Stimulated activated CD8-positive, alpha-beta memory T cell treated with anti-CD3 and anti-CD28 coated beads, Interleukin-12 subunit alpha, Interleukin-12 subunit beta, amount 100 ng/mL, for 4 hours (primary cell): ENCODE measurements at places on chromosomes 3 and 15.

- DNase-seq = no peak
These were observed 727.8 kb downstream of the NLGN1 start for GRCh38 chr3:174125267-174125824.

- no peak for DNase-seq
These were observed 613.3 kb downstream of the TUSC7 start for GRCh38 chr3:117322866-117323265.

DNA sequence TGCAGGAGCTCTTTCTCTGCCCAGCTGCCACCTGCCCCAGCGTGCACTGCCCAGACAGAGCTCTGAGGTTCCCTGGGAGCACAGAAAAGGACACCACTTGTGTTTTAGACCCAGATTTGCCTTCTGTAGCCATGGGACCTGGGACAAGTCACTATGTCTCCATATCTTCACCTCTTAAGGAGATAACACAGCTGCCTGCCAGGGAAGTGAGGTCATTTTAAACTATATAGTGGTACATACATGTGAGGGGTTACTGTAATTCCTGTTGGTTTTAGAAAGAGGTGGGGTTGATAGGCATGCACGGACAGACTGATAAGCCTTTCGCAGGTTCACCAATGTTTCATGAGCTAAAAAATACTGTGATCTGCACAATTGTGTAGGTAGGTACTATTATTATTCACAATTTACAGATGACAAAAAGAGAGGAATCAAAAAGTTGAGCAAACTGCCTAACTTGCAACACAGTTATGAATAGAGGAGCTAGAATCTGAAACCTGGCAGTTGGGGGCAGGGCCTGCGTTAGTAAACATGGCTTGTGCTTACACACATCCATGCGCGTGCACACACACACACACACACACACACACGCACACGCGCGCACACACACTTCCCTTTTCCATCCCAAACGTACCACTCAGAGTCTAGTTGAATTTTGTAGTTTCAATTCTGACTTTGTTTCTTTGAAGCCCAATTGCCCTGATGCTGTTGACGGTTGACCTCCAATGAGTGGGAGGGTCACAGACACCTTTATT lies 193.6 kb downstream of the FAM43A start:
- DNase-seq = no peak

DNA sequence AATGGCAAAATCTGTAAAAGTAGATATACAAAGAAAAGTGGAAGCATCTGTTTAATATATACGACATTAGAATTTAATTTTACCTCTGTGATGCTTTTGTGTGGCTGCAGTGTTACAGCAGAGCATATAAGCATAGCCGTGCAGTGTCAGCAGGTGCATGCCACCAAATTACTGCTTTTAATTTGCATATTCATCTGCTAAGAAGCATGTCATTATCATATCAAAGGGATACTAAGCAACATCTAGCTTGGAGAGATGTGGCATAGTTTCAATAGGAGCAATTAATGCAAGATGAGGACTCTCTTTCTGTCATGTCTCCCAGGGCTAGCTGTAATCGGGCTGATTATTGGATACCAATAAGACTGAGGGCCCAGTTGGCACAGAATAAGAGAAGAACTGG lies 214.4 kb upstream of the SOX2 start:
- DNase-seq = no peak

DNA sequence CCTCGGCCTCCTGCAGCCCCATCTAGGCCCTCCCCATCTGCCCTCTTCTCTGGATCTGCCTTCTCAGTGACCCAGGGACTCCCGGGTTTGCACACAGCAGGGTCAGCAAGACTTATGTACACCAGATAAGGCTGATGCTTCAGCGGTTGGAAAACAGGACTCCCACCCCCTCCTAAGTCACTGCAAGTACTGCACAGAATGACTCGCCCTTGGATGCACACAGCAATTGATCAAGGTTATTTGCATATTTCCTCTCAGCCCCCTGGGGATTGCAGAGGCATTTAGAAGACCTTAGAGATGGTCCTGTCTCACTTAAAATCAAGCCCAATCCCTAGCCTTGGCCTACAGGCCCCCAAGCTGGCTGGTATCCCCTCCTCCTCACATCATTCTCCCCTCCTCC lies 8.9 kb downstream of the ACAN start:
- no peak for DNase-seq

DNA sequence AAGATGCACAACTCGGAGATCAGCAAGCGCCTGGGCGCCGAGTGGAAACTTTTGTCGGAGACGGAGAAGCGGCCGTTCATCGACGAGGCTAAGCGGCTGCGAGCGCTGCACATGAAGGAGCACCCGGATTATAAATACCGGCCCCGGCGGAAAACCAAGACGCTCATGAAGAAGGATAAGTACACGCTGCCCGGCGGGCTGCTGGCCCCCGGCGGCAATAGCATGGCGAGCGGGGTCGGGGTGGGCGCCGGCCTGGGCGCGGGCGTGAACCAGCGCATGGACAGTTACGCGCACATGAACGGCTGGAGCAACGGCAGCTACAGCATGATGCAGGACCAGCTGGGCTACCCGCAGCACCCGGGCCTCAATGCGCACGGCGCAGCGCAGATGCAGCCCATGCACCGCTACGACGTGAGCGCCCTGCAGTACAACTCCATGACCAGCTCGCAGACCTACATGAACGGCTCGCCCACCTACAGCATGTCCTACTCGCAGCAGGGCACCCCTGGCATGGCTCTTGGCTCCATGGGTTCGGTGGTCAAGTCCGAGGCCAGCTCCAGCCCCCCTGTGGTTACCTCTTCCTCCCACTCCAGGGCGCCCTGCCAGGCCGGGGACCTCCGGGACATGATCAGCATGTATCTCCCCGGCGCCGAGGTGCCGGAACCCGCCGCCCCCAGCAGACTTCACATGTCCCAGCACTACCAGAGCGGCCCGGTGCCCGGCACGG lies 991 bp downstream of the SOX2 start:
- DNase-seq = no peak

DNA sequence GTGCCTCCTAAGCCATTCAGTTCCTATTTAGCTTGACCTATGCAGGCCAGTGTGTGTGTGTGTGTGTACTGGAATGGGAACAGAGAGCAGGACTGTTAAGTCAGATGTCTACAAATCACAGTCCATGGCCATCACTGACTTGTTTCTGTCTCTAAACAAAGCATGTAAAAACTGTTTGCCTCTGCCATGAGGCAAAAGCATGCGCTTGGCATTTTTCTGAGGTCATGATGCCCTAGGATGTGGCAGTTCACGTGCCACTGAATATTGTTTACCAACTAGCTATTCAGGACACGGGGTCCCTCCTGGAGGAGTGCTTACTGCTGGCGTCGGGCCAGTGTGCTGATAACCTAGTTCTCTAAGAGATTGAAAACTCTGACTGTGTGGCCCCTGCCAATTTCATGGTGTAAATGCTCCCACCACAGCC lies 8.2 kb upstream of the ATP13A3 start:
- no peak for DNase-seq

GRCh38 chr15:72229947-72230196 lies 1.1 kb downstream of the PKM start:
- DNase-seq = no peak

DNA sequence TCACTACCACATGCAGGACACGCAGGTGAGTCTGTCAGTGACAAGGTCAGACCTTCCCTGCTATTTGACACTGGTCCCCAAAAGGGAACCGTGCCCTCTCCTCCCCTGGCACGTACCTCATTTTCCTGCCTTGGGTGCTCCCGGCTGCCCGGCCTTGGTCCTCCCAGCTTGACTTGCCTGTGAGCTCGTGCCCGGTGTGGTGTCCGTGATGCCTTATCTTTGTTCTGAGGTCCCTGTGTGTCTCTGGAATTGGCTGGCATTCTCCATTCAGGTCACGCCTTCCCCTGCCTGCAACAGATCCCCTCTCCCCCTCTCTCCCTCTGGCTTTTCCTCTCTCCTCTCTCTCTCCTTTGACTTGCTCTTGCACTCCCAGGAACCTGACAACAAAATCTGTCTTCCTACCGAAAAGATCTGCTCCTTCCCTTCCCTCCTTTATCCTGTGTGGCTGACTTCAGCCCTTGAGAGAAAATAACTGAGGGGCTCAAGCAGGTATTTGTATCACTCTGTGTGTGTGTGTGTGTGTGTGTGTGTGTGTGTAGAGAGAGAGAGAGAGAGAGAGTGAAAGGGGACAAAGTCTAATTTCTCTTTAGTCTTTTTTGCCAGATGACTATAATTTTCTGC lies at the start of gene MASP1:
MASP1 (minus strand) TSS at position 226 of the 621 bp plus-strand sequence; CDS start at position 121, 105 bp downstream.
- no peak for DNase-seq

DNA sequence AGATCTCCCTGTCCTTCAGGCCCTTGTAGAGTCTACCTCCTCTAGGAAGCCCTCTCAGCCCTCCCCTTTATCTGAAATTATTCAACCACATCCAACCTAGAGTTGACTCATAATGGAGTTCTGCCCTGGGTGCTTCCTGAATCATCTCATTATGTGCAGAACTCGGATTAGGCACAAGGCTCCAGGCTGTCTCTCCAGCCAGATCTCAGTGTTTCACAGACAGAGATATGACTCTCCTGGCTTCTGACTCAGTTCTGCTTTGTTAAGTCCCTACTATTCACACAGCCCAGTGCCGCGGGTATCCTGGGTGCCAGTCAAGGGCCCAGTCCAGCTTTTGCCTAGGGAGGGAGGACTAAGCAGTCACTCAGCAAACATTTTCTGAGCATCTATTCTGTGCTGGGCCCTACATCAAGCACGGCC lies 9.3 kb downstream of the STRA6 start:
- no peak for DNase-seq

DNA sequence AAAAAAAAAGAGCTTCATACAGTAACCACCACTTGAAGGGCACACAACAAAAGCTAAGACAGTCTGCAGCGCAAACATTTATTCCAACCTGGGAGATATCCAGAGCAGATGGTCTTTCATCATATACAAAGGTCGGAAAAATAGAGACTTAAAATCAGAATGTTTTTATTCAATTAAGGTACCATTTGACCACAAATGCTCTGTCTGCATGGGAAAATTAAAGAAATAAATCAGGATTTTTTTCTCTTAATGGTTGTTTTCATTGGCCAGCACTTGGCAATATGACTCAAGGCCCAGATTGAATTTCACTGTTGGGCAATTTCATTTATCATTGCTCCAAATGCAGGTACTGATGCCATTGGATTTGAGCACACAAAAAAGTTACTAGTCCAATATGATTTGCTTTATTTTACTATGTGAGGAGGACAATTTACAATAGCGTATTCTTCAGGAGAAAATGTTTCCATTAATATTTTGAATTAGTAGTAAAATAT lies 145.9 kb upstream of the AGTR1 start:
- no peak for DNase-seq

- DNase-seq = peak; percentile 76
These were observed 32.8 kb downstream of the DNASE1L3 start for GRCh38 chr3:58177747-58178527.

DNA sequence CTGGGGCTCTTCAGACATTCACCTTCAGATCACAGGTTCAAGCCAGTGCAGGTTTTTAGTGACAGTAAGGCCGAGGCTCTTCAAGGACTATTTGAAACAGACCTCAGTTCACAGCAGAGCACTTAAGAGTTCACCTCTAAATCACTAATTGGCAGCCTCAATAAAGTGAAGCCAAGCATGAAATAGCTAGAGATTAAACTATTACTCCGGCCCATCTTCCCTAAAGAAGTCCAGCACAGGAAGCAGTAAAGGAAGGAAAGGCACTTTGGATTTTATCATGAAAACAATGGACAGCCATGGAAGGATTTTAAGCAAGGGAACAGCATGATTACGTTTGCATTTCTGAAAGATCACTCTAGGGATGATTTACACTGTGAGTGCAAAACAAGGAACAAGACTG lies 27.6 kb upstream of the ARL6 start:
- no peak for DNase-seq

GRCh38 chr3:45940004-45940780 lies 3.1 kb upstream of the CXCR6 start:
- DNase-seq = no peak

DNA sequence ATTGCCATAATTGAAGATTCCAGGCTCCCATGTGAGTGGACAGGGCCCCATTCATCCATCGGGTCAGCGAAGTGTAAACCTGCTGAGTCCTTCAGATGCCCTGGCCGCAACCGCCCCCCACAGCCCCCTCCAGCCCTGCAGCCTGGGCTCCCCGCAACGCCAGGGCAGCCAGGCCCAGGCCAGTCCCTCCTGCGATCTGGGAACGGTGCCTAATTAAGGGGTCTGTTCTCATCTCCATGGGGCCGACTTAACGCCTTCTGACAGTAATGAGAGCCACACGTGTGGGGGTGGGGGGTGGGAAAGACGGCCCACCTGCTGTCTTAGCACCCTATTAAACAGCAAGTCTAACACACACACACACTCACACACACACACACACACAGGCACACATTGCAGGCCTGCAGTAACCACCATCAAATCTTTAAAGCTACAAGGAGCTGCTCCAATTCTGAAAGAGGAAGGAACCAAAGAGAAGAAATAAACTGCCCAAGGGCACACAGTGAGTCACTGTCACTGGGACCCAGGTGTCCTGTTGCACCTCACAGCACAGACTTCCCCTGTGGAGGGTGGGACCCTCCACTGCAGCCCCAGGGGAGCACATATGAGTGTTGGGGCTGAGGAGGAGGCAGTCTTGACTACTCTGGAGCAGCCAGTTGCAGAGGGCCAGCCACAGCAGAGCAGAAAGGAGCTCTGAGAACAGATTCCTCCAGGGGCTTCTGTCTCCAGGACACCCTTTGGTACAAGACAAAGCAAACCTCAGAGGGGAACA lies 31.8 kb upstream of the HES1 start:
- DNase-seq = no peak

DNA sequence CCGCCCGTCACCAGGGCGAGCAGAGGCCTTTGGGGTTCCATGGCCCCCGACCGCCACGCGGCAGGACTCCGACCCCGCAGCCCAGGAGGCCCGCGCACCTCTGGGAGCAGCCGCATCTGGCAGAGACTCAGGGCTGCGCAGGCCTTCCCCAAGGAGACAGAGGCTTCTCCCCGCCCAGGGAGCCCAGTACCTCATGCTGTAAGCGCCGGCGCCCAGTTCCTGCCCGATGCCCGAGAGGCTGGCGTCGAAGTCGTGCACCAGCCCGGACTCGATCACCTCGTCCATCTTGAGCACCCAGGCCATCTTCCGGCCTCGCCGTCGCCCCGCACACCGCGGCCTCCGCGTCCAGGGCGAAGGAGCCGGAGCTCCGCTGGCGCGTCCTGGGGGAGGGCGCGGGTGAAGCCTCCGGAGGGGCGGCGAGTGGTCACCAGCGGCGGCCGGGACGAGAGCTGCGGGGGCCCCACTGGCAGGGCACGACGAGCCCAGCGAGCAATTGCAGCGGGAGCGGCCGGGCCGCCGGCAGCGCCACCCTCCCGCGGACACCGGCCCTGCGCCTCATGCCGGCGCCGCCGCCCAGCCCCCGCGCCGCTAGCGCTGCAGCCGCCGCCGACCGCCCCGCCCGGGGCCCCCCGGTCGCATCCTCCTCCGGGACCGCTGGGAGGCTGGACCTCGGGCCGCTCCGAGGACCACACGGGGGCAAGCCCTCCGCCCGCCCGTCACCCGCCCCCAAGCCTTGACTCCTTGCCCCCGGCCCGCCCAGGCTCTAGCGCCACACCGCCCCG lies 468 bp downstream of the UBP1 start:
- peak; percentile 22 for DNase-seq

DNA sequence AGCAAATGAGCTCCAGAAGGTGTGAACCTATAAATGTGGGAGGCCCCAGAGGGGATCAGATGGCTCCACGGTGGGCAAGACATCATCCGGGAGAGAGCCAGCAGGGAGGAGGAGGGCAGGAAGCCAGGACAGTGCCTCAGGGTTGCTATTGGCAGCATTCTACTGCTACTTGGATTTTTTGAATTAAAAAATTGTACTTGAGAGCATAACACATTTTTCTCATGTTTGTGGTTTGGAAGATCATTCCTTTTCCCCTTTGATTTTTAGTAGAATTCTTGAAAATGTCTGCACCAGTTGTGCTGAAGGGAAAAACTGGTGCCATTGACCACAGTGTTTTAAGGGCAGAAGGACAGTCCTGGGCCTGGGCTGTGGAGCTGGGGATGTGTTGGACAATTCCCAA lies 59.2 kb downstream of the LYZL4 start:
- no peak for DNase-seq
